Non-pigmented ciliary epithelial cell (primary cell): ENCODE measurements at places on chromosomes 7 and 10.

GRCh38 chr7:54397836-54398612, 144.2 kb upstream of the VSTM2A start:
- no peak for DNase-seq

DNA sequence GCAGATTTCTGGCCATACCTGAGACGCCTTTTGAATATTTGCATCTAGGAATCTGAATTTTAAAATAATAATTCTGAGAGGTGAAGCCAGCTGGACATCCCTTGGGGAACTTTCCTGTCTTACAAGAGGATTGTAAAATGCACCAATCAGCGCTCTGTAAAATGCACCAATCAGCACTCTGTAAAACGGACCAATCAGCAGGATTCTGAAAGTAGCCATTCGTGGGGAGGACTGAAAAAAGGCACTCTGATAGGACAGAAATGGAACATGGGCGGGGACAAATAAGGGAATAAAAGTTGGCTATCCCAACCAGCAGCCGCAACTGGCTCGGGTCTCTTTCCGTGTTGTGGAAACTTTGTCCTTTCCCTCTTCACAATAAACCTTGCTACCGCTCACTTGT, 9.9 kb downstream of the PPIF start:
- no peak for DNase-seq

DNA sequence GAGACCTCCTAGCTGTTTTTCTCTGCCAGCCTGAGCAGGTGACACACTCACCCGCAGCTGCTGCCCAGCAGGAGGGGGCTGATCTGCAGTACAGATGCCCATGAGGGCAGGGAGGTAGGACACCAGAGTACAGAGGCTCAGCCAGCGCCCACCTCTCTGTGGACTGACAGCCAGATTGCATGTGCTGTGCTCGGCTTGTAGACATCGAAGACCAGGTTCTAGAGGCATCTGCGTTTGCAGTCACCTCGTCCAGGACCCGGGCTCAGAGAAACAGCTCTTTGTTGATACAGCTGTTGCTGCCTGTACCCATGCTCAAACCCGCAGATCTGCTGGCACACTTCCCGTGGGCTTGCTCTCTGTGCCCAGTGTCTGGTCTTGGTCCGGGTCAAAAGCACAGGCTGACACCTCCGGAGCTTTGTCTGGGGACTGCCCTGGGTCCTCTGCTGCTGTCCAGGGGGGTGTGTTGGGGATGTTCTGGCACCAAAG, 224.7 kb downstream of the GLRX3 start:
- DNase-seq: no peak

- DNase-seq: no peak
These were observed 172.0 kb upstream of the ZNF32 start for GRCh38 chr10:43820663-43821062.

- no peak for DNase-seq
These were observed 450.1 kb downstream of the KCNMA1 start for GRCh38 chr10:77187376-77187999.

- DNase-seq: no peak
These were observed 22.9 kb upstream of the CAMK2B start for GRCh38 chr7:44348300-44348699.
